CD4-positive, alpha-beta T cell treated with Interleukin-17A for 1 hour (primary cell): ENCODE measurements at places on chromosomes 12 and 14.

DNA sequence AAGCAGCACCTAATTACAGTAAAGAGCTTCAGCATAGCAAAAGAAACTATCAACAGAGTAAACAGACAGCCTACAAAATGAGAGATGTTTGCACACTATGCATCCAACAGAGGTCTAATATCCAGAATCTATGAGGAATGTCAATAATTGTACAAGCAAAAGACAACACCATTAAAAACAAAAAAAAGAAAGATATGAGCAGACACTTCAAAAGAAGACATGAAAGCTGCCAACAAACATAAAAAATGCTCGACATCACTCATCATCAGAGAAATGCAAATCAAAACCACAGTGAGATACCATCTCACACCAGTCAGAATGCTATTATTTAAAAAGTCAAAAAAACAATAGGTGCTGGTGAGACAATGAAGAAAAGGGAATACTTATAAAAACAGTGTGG lies 273.1 kb downstream of the TMTC2 start:
- DNase-seq, result no peak

DNA sequence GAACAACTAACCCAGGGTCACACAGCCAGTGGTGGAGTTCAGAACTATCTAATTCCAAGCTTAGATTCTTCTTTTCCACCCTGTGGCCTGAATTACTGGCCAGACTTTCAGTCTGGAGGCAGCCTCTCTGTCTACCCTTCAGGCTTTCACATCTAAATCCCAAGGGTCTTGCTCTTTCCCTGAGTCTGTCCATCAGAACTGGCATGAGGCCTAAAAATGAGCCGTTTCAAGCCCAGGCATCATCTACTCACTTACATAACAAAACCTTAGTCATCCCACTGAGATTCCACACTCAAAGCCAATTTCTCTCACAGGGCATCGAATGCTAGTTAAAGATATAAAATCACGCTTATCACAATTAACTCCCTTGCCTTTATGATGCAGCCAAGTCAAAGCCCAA lies 1.3 kb upstream of the PTGDR start:
- DNase-seq, result no peak

GRCh38 chr14:68639000-68639757 lies 153.7 kb downstream of the ZFP36L1 start:
- no peak for DNase-seq

DNA sequence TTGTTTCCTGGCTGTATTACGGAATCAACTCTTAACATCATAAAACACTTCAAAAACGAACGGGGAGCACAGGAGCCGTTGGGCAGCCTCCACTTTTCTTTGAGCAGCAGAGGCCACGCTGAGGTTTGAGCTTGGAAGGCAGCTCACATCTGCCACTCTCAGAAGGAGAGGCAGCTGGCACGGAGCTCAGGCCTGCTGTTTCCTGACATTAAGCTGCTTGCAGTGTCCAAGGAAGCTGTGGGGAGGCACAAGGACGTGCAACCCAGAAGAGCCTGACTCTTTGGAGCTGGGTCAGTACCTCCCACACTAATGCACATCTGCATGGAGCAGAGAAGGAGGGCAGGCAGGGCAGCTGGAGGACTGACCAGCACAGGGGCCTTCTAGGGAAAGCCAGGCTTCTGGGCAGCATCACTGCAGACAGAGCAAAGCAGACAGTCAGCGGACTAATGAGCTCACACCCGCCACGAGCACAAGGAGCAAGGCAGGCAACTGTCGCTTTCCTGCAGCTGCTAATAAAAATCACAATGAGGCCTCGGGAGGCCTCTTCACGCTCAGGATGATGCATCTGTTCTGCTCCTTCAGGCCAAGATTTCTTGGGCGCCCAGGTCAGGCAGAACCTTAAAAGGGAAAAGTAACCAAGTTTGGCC lies 211.1 kb downstream of the GLT1D1 start:
- DNase-seq, result no peak

- DNase-seq, result no peak
Measured at GRCh38 chr14:25086821-25087396, 37.0 kb upstream of the STXBP6 start.

GRCh38 chr12:42141981-42142606 lies 2.6 kb downstream of the GXYLT1 start:
- no peak for DNase-seq

GRCh38 chr12:7374423-7375144 lies 69.4 kb downstream of the CD163L1 start:
- DNase-seq, result peak; percentile 7

- no peak for DNase-seq
Measured at GRCh38 chr12:82213761-82214160, 144.4 kb downstream of the CCDC59 start.

GRCh38 chr14:36950812-36951211 lies 221.6 kb downstream of the SLC25A21 start:
- no peak for DNase-seq

DNA sequence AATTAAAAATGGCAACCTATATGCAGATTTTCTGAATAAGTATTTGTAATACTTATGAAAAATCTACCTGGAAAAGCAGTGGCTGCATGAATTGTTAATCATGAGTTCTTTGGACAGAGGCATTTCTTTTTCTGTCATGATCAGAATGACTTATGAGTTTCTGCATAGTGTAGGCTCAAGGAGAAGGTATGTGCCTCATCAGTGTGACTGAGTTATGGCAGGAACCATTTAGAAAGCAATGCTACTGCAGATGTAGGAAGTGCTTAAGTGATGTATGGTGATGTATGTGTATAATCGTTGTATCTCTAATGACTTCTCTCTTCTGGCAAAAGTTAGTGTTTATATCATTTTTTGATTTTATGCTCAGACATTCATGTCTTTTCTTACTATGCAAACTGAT lies 816.4 kb upstream of the FBXO33 start:
- no peak for DNase-seq

DNA sequence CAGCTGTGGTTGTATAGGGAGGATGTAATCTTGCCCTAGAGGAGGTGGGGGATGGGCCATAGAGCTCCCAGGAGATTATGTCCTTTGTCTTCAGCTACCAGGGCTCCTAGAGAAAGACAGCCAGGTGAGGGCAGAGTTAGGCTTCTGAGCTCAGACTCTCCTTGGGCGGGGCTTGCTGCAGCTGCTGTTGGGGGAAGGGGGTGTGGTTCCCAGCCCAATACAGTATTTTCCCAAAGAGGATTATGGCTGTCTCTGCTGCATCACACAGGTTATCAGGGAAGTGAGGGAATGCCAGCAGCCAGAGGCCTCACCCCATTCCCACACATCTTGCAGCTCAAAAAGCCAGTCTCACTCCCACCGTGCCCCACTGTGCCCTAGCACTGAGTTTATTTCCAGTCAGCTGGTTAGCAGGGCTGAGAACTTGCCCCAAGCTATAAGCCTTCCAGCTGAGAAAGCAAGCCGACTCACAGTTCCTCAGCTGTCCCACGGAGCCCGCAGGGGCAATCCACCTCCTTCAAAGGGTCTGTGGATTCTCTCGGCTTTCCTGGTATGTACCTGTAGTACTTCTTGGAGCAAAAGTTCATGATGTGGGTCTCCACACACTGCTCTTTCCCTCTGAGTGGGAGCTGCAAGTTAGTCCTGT lies 217.3 kb upstream of the CPNE8 start:
- DNase-seq, result no peak

GRCh38 chr14:64868379-64868778 lies 11.3 kb downstream of the SPTB start:
- no peak for DNase-seq

DNA sequence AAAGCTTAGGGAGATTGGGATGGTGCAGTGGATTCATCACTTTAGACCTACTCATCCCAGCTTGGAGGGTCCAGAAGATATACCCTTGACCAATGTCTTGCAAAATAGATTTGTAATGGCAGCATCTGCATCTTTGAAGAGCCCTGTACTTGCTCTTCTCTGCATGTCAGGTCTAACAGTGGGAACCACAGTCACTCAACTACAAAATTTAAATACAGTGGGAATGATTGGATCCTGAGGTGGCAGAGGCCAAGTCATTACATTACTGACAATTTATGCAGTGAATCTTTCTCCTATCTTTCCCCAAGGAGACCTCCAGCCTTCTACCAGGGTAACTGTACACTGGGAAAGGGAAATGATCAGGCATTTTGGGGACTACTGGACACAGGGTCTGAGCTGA lies 8.2 kb upstream of the RNASE9 start:
- DNase-seq, result no peak

- no peak for DNase-seq
Measured at GRCh38 chr12:104691721-104692556, 235.2 kb downstream of the CHST11 start.
